Uterine smooth muscle cell (primary cell): ENCODE measurements at places on chromosomes 3 and 15. TPM values are rescaled to one million over a fixed set of nuclear protein-coding genes. Genes with fewer than 3 reads are reported as not detected.

The RASL12 gene
- 0.87 and 4.1 TPM in 2 replicates for total RNA-seq

The KLHL40 gene
- not detected in 2 replicates for total RNA-seq

The MAP6D1 gene
- total RNA-seq: 1.2 and 2.5 TPM in 2 replicates

The SPINK8 gene
- total RNA-seq: not detected in 2 replicates

The QARS1 gene
- total RNA-seq: 331 and 342 TPM in 2 replicates

The TAGLN3 gene
- total RNA-seq: 9.2 and 29.5 TPM in 2 replicates

The PCSK6 gene
- total RNA-seq: 0.44 and 1.2 TPM in 2 replicates

The TERC gene
- 597 and 759 TPM in 2 replicates for total RNA-seq

The ANP32A gene
- 45.7 and 66.7 TPM in 2 replicates for total RNA-seq

The GREM1 gene
- 94.3 and 684 TPM in 2 replicates for total RNA-seq

The POC1A gene
- total RNA-seq: 9.4 and 24.8 TPM in 2 replicates

The TIGIT gene
- not detected in 2 replicates for total RNA-seq

The TMOD2 gene
- total RNA-seq: 13.4 and 14.5 TPM in 2 replicates

The GOLGA6D gene
- total RNA-seq: 0.12 TPM in 1 of 2 replicates, not detected in the other

The TMEM212 gene
- total RNA-seq: 0.11 TPM in 1 of 2 replicates, not detected in the other

The CHL1 gene
- total RNA-seq: under 0.01 TPM in 2 replicates

The MYZAP gene
- total RNA-seq: 1.2 and 1.6 TPM in 2 replicates

The USP3 gene
- total RNA-seq: 52.9 and 57.6 TPM in 2 replicates

The RASGRF1 gene
- total RNA-seq: under 0.01 and 0.37 TPM in 2 replicates

The TRNT1 gene
- 28.1 and 32.9 TPM in 2 replicates for total RNA-seq

The FOXB1 gene
- under 0.01 TPM in 1 of 2 replicates, not detected in the other for total RNA-seq

The TLR9 gene
- under 0.01 TPM in 1 of 2 replicates, not detected in the other for total RNA-seq

The C3orf49 gene
- total RNA-seq: not detected in 2 replicates

The DHX36 gene
- total RNA-seq: 48.8 and 59.5 TPM in 2 replicates

The CHRNA3 gene
- not detected in 2 replicates for total RNA-seq

The FBXL2 gene
- total RNA-seq: 19.4 and 29.0 TPM in 2 replicates

The NR2C2 gene
- 21.8 and 25.7 TPM in 2 replicates for total RNA-seq

The ACAD9 gene
- 45.5 and 56.0 TPM in 2 replicates for total RNA-seq

The CCK gene
- total RNA-seq: 0.62 and 1.1 TPM in 2 replicates

The ITGA11 gene
- 2.8 and 13.0 TPM in 2 replicates for total RNA-seq

The PPP1R14D gene
- total RNA-seq: not detected in 2 replicates

The MYRIP gene
- total RNA-seq: 0.12 and 0.22 TPM in 2 replicates

The CCNDBP1 gene
- total RNA-seq: 70.9 and 71.5 TPM in 2 replicates

The SMCO1 gene
- total RNA-seq: not detected in 2 replicates

The CEP97 gene
- total RNA-seq: 13.4 and 25.7 TPM in 2 replicates

The SEMA3G gene
- total RNA-seq: under 0.01 TPM in 2 replicates
